CD4-positive, CD25-positive, alpha-beta regulatory T cell (primary cell): ENCODE measurements at places on chromosomes 12 and 14. TPM values are rescaled to one million over a fixed set of nuclear protein-coding genes. Genes with fewer than 3 reads are reported as not detected.

The AMIGO2 gene
- total RNA-seq = 7.2 TPM

DNA sequence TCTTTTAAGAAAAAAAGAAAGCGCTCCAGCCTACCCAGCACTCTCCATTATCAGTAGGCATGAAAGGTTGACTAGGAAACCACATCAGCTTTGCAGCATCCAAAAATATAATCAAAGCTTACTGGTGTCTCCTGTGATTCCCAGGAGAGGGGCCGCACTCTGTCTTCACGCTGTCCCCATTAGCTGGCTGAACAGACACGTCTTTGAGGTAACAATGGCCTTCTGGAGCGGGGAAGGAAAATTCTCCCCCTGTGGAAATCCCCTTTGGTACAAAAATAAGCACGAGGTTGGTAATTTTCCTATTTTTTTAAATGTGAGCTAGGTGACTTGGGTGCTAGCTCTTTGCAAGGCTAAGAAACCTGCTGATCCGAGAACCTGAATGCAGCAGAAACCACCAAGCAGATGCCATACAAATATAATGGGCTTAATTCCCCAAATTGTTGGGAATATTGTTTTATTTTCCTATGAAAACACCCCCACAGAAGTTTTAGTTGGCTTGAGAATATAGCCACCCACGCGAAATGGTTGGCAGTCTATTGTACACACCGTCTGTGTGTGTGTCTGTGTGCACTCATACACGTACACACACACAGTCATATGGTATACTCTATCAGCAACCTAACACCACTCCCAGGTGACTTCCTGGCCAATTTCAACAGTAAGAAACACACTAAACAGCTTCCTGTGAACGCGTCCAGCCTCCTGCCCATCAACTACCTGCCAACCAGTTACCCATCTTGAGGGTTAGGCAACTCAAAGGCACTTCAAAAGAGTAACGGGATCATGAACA lies 71.2 kb downstream of the KSR2 start:
- no peak overlapping the region for H3K4me3 ChIP-seq
- no peaks in the 10 kb centered on the region for H3K4me1 ChIP-seq
- DNase-seq = no peak
- H3K27ac ChIP-seq = no peak overlapping the region

GRCh38 chr14:50044042-50044651 lies 72.2 kb downstream of the VCPKMT start:
- peak overlapping the region; percentile 81 for H3K27ac ChIP-seq
- peak; percentile 78 for DNase-seq
- H3K36me3 ChIP-seq = no peaks in the 10 kb centered on the region
- H3K4me1 ChIP-seq = peaks cover 64% of the 10 kb centered on the region
- H3K4me3 ChIP-seq = peak overlapping the region; percentile 59

GRCh38 chr12:64756376-64756775 lies 2.8 kb downstream of the GNS start:
- H3K36me3 ChIP-seq = peaks cover 5% of the 10 kb centered on the region
- H3K27me3 ChIP-seq = no peaks in the 10 kb centered on the region
- H3K4me1 ChIP-seq = peaks cover 23% of the 10 kb centered on the region
- H3K27ac ChIP-seq = no peak overlapping the region
- DNase-seq = no peak

- DNase-seq = no peak
- no peaks in the 10 kb centered on the region for H3K36me3 ChIP-seq
- H3K4me1 ChIP-seq = no peaks in the 10 kb centered on the region
Observed at GRCh38 chr12:60257063-60257462, 661.2 kb downstream of the SLC16A7 start.

The GUCY2C gene
- not detected for total RNA-seq

DNA sequence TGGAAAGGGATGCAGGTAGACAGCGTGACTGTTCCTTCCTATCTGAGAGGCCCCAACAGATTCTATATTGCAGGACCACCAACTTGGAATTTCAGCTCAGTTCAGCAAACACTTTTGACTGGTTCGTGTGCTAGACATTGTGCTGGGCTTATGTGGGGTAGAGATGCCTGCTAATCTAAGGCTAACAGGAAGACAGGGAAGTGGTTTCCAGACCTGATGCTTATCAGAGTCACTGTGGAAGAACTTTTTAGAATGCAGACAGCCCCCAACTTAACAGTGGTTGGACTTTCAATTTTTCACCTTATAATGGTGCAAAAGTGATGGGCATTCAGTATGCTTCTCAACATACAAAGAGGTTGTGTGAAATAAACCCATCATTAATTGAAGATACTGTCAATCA lies 32.2 kb downstream of the NTF3 start:
- peaks cover 2% of the 10 kb centered on the region for H3K27me3 ChIP-seq
- H3K4me1 ChIP-seq = no peaks in the 10 kb centered on the region
- DNase-seq = no peak
- H3K36me3 ChIP-seq = no peaks in the 10 kb centered on the region
- no peak overlapping the region for H3K4me3 ChIP-seq

DNA sequence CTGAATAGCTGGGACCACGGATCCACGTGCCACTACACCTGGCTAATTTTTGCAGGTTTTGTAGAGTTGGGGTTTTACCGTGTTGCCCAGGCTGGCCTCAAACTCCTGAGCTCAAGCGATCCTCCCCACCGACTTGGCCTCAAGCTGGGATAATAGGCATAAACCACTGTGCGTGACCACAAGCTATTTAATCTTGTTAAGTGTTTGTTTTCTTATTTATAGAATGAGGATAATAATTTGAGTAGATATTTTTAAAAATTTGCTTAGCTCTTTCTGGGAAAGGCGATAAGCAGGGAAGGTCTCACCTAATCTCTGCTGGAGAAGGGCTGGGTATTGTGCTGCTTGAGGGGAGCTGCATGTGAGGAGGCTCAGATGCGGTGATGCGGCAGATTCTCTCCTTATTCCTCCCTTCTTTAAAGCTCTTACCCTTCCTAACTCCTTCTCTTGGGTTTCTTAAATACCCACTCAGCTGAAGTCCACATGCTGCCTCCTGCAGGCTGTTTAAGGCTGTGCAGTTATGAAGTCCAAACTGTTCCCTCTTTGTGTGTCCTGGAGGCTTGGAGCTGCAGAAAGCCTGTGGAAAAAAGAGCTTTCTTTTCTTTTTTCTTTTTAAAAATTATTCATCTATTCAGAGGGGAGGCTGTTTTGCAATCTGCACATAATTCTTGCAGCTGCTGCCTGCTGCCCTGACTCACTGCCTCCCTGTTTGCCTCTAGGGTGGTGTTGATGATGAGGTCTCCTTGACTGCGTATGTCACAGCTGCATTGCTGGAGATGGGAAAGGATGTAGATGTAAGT lies 37.9 kb downstream of the A2ML1 start:
- no peaks in the 10 kb centered on the region for H3K36me3 ChIP-seq
- no peak overlapping the region for H3K27ac ChIP-seq
- no peaks in the 10 kb centered on the region for H3K27me3 ChIP-seq
- H3K4me3 ChIP-seq = no peak overlapping the region

DNA sequence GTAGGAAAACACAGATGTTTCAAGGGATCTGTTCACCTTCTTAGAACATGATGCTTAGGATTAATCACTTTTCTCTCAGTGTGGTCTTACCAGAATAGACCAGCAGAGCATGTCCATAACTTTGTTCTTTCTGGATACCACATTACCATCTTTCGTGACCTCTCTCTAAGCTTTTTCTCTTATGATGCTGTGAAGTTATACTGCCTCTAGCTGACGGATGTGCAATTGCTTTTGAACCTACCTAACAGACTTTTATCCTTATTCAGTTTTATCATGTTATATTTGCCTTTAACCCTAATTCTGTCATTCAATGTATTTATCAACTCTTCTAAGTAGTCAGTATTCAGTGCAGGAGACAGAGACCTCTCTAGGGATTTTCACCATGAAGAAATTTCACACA lies 246.7 kb downstream of the DACT1 start:
- H3K4me3 ChIP-seq = no peak overlapping the region
- H3K27ac ChIP-seq = no peak overlapping the region
- H3K27me3 ChIP-seq = no peaks in the 10 kb centered on the region
- no peaks in the 10 kb centered on the region for H3K4me1 ChIP-seq
- no peaks in the 10 kb centered on the region for H3K36me3 ChIP-seq
- DNase-seq = peak; percentile 3
